GM10248 (cell line): ENCODE measurements at places on chromosomes 6 and 20.

DNA sequence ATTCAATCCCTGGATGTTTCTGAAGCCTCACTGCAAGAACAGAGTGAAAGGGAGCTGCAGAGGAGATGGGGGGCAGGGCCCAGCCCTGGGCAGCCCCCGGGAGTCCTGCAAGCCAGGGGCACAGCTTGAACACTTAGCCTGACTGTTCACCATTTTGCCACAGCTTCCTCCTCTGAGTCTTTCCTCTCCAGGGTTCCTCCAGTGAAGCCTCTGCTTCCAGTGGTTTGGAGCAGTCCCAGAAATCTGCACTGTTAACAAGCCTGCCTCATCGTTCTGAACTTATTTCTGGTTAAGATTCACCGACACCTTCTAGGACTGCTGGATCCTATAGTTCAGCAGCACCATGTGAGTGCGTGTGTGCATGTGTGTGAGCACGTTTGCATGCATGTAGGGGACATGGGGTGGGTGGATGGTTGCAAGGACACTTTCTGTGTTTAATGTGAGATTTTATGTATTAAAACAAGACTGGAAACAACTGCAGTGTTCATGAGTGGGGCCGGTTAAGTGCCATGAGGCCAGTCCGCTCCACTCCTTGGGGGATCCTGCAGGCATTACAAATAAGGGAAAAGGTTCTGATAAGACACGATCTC, 24.6 kb downstream of the CEBPB start:
- DNase-seq, result no peak

DNA sequence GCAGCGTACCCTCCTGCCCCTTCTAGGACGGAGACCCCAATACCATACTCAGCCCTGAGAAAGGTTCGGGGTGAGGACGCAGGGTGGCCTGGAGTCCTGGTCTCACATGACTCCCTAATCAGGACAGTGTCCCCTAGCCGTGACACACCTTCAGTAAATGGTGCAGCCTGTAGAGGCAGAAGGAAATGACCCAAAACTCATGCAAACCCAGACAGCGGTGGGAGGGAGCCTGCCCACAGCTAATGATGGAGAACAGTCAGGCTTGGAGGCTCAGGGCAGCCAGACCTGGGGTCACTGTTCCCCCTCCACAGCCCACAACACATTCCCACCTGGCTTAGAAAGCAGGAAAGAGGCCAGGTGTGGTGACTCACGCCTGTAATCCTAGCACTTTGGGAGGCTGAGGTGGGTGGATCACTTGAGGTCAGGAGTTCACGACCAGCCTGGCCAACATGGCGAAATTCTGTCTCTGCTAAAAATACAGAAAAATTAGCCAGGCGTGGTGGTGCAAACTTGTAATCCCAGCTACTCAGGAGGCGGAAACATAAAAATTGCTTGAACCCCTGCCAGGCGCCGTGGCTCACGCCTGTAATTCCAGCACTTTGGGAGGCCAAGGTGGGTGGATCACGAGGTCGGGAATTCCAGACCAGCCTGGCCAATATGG, 8.8 kb upstream of the HMGA1 start:
- no peak for DNase-seq

DNA sequence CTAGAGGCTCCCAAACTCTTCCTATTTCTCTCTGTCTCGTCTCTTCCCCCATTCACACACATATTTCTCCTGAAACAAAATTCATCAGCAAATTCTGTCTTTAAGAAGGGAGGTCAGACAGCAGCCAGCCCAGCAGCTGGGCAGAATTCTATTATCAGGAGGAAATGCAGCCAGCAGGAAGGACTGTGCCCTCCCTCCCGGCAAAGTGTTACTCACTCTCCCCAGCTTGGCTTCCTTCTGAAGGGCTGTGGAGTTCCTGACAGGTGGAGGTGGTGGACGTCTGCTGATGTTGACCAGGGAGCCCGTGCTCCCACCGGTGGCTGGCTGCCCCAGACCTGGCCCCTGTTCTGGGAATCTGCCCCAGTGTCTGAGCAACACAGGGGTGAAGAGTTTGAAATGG, 37.3 kb downstream of the KCNB1 start:
- no peak for DNase-seq

DNA sequence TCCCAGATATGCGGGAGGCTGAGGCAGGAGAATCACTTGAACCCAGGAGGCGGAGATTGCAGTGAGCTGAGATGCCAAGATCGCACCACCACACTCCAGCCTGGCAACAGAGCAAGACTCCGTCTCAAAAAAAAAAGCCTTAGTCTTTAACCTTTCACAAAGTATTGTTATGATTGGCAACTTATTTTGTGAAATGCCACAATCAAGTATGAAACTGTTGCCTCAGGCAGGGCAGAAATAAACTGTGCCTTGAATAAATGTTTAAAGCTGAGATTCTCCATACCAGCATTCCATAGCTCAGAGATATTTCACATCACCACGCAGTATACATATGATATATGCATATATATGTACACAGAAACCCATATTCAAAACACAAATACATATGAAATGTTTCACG, 120.1 kb upstream of the CCDC28A start:
- DNase-seq, result no peak
